ENCODE measurements at places on chromosomes 13 and 19.
A peak's percentile ranks its signal among the peaks of the same experiment; 100 is the strongest.

DNA sequence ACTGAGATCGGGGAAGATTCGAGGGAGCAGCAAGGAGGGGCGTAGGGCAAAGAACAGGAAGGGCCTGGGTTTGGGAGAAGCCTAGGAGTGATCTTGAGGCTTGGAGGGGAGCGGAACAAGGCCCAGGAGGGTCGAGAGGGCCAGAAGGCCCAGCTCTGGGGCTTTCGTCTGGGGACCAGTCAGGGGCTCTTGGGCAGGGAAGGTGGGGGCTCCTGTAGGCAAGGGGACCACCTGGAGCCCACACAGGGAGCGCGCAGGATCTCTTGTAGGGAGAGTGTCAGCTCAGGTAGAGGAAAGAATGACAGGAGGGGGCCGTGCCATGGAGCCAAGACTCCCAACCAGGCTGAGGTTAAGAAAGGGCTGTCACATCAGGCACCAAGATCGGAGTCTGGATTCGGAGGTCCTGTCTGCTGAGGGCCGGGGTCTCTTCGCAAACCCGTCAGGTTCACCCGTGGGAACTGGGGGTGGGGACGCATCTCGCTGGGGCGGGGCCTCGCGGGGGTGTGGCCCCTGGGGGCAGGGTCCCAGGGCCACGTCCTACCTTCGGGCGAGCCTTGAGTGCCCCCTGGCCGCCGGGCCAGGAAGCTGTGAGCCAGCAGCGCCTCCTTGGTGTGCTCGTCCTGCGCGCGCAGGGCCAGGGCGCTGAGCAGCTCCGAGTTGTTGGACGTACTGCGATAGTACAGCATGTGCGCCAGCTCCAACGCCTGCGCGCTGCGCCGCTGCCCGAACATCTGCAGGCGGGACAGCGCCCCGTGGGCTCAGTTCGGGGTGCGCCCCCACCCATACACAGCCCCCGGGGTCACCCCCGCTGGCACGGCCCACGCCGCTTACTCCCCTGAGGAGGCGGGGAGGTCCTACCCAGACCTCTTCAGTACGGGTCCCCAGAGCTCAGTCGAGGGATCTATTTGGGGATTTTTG is 8.4 kb downstream of the EMP3 start:
- DNase-seq, result peak; percentile 94

DNA sequence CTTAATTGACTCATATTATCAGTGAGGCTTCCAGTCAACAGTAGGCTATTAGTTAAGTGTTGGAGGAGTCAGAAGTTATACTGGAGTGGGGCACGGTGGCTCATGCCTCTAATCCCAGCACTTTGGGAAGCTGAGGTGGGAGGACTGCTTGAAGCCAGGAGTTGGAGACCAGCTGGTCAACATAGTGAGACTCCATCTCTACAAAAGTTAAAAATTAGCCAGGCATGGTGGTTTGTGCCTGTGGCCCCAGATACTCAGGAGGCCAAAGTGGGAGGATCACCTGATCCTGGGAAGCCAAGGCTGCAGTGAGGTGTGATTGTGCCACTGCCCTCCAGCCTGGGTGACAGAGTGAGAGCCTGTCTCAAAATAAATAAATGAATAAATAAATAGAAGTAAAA is 53.2 kb downstream of the COMP start:
- no peak for DNase-seq

DNA sequence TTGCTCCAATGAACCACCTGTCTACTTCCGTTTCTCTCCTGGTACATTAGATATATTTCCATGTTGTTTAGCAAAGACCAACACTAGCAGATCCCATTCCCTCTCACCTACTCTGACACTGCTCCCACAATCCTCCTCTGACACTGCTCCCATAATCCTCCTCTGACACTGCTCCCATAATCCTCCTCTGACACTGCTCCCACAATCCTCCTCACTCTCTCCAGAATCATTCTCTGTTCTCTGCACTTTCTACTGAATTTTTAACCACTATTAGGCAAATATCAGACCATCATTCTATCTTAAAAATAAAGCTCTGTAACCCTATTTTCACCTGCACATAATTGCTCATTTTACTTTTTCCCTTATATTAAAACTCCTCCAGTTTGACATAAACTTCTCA is 578.5 kb upstream of the PCDH20 start:
- no peak for DNase-seq

GRCh38 chr13:95352486-95352885 is 51.2 kb upstream of the ABCC4 start:
- DNase-seq, result no peak

DNA sequence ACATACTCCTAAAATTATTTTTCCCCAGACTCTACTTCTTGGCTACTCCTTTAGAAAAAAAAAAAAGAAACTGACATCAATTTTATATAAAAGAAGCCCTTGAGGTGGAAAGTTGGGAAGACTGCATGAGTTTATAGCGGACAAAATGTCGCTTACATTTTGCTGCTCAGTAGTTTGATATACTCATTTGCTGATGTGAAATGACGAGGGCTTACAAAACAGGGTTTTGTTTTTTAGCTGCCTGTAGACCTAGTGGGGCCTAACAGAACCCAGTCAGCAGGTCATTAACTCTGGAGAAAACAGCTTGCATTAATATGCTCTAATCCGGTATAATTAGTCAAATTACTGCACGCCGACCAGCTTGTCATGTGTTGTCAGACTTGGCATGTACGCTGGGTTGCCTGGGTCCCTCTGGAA is 37.6 kb upstream of the MAB21L1 start:
- DNase-seq, result no peak

- DNase-seq, result no peak
Measured at GRCh38 chr13:109567315-109567714, 219.1 kb downstream of the IRS2 start.

DNA sequence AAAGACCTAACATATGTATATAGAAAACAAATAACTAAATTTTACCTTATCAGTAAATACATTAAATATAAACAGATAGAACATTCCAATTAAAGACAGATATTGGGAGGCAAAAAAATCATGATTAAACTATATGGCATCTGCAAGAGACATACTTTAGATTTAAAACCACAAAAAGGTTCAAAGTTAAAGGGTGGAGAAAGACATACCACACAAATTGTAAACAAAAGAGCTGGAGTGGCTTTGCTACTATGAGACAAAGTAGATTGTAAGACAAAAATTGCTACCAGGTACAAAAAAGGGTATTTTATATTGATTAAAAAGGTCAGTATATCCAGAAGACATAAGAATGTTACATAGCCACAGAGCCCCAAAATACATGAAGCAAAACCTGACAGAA is 200.2 kb downstream of the KCNRG start:
- no peak for DNase-seq

- no peak for DNase-seq
Measured at GRCh38 chr13:40024204-40024966, 368.9 kb downstream of the COG6 start.

DNA sequence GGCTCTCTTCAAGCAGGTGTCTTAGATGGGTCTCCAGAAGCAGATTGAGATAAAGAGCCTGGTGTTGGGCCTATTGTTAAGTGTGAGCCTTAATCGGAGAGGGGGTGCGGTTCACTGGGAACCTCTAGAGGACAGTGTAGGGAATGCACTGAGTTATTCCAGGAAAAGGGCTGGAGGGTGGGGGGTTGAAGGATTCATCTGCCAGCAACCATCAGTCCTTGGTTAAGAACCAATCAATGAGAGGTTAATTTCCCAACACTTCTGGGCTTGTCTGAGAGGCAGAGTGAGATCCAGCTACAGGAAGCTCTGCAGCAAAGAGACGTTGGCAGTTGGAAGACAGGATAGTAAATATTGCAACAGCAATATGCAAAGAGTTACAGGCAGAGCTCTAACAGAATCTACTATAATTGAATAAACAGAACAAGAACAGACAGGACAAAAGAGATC is 28.7 kb downstream of the CYP4F2 start:
- peak; percentile 42 for DNase-seq

- DNase-seq, result peak; percentile 94
Measured at GRCh38 chr19:45615795-45616703, 14.0 kb upstream of the GPR4 start.

DNA sequence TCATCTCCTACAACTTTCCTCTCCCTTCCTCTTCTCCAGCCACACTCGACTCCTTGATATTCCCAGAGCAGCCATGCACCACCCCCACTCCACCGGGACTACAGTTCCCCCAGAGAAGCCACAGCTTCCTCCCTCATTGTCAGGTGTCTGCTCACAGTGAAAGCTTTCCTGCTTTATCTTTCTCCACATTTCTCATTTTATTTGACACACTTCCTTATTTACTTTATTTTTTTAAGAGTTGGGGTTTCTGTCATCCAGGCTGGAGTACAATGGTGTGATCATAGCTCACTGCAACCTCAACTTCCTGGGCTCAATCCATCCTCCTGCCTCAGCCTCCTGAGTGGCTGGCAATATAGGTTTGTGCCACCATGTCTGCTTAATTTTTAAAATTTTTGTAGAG is 464.6 kb downstream of the MYO16 start:
- no peak for DNase-seq

DNA sequence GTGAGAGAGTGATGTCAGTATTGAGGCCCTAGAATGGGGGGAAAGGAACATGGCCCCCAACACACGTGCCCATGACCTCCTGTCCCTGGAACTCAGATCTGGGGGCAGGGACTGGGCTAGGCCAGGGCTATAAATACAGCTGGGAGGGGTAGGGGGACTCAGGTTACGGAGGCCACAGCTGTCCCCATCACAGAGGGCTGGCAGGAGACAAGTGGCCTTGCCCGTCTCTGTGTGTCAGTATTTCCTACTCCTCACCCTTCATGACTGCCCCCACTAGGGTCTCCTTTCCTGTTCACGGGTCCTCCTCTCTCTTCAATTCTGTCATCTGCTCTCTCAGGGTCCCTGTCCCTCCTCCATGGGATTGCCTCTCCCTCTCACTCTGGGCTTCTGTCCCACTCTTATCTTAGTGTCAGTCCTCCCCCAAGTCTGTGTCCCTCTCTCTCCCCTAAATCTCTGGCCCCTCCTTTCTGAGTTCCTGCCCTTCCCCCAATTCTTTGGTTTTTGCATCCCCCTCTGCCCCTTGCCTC is 687 bp upstream of the HRC start:
- DNase-seq, result no peak

DNA sequence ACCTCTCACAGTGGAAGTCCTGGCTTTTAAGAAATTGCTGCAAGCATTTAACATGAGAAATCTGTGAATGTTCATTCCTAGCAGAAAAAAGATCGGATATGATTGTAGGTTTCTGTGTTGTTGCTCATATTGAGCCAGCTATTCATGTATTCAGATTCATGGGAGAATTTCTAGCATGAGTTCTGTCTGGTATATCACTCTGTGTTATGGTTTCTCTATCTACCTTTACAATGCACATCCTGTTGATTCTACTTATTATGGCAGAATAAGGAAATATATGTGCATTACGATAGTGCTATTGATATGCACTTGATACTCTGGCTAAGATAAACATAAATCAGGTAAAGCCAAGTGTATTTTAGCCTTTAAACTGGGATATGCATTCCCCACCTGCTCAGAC is 138.2 kb downstream of the KCNRG start:
- no peak for DNase-seq

GRCh38 chr19:30235946-30236345 is 136.2 kb upstream of the ZNF536 start:
- DNase-seq, result no peak

GRCh38 chr19:2434267-2434666 is 6.9 kb upstream of the TIMM13 start:
- no peak for DNase-seq

DNA sequence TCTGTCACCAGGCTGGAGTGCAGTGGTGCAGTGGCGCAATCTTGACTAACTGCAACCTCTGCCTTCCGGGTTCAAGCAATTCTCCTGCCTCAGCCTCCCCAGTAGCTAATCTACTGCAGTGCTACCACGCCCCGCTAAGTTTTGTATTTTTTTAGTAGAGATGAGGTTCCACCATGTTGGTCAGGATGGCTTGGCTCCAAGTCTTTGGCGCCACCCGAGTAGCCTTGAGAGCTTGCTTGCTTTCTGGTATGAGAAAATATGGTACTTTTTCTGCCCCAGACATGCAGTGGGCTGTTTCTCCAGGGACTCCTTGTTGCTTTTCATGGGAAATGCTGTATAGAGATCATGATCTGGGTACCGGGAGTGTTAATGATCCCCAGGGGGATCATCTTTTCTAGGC is 34.5 kb upstream of the GTF3A start:
- DNase-seq, result no peak

DNA sequence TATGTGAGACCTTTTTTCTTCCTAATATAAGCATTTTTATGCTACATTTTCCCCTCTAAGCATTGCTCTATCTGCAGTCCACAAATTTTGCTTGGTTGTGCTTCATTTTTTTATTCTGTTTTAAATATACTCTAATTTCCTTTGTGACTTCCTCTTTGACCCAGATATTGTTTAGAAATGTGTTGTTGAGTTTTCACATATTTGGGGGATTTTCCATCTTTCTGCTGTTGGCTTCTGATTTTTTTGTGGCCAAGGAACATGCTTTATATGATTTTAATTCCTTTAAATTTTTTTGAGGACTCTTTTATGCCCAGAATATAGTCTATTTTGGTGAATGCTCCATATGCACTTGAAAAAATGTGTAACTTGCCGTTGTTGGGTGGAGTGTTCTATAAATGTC is 22.9 kb downstream of the UBAC2 start:
- DNase-seq, result no peak

- peak; percentile 40 for DNase-seq
Measured at GRCh38 chr19:49361438-49362047, 673 bp downstream of the TEAD2 start.

DNA sequence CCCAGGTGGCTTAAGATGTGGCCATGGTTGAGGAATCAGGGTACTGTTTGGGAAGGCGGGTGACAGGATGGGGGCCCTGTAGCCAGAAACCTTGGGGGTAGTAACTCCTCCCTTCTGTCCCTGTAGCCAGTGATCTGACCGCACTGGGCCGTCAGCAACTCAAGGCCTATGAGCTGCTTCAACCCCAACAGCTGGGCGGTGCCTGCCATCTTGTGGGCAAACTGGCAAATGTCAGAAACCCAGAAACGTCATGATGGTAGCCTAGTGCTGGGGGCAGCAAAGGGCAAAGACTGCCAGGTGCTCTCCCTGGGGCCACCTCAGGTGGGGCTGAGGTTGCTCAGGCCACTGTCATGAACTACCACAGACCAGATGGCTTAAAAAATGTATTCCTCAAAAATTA is 3.5 kb downstream of the COPE start:
- DNase-seq, result peak; percentile 60

DNA sequence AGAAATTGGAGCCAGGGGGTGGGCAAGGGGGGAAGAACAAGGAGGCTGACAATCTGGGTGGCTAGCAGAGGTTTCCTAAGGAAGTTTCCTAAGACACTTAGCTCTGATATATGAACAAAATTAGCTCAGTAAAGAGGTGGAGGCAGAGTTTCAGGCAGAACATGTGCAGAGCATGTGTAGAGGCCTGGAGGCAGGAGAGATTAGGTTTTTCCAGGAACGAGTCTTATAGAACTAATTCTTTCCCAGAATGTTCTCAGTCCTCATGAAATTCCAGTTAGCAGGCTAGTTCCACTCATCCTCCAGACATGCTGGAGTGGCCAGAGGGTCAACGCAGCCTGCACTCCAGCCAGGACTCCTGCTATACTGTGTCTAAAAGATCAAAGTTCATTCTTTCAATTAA is 184.7 kb downstream of the LACC1 start:
- no peak for DNase-seq

GRCh38 chr13:76854894-76855293 is 31.3 kb downstream of the KCTD12 start:
- no peak for DNase-seq

- DNase-seq, result no peak
Measured at GRCh38 chr13:38401276-38401675, 51.6 kb downstream of the UFM1 start.

GRCh38 chr13:20994441-20994821 is 67.0 kb downstream of the LATS2 start:
- DNase-seq, result no peak

Measured in germinal center (tissue), 1 donor.